Activated T-helper 1 cell treated with anti-CD3 and anti-CD28 coated beads, Interleukin-2, amount 50 U/mL, for 16 hours (primary cell): ENCODE measurements at places on chromosomes 3 and 15.

- DNase-seq, result no peak
These were observed 149.9 kb downstream of the FRMD5 start for GRCh38 chr15:44045217-44045616.

DNA sequence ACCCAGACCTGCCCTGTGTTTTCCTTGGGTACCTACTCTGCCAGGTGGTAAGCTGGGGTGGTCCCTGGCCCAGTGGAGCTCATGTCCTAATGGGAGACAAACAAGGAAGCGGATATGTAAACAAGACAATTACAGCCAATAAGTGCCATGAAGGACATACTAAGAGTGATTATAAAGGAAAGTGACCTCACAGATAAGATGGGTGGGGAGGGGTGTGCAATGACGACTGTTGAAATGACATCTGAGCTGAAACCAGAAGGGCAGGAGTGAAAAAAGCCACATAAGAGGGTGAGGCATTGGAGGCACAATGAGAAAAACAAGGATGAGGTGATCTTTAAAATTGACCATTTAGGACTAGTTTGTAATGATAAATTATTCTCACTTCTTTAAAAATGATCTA, 336.2 kb upstream of the IL12A start:
- no peak for DNase-seq

DNA sequence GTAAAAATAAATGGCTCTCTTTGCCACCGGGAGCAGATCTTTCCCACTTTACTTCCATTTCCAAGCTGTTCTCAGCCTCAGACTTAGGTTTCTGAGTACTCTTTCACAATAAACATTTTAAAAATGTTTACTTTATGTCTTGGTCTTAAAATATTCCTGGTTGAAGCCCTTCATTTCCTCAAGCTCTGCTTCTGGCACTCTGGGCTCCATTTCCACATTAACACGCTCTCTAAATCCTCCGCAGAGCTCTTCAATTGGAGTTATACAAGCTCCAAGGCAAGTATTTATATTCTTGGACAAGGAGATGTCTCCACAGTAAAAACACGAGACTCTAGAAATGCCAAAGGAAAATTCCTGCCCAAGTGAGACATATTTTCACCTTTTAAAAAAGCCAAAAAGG, 169.3 kb downstream of the GREM1 start:
- DNase-seq, result no peak

- no peak for DNase-seq
These were observed 97.8 kb downstream of the UACA start for GRCh38 chr15:70665599-70665998.
